ENCODE measurements at places on chromosomes 2 and 18.
A peak's percentile ranks its signal among the peaks of the same experiment; 100 is the strongest.

DNA sequence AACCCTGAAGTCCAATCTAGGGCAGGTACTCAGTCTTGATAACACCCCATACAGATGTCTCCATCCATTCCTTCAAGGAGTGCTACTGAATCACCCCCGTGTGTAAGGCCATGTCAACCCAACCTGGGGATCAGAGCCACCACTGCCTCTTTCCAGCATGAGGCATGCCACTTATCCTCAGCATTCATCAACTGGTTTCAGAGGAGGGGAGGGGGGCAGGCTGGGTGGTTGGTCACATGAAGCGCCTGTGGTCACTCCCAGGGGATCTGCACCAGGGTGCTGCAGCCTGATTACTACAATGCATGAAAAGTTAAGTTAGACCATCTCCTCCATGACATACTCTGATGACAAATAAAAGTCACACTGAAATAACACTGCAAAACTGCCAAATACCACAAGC is 65.0 kb downstream of the UXS1 start:
- DNase-seq: no peak

GRCh38 chr2:105798595-105798994 is 53.9 kb downstream of the NCK2 start:
- DNase-seq: peak; percentile 67

DNA sequence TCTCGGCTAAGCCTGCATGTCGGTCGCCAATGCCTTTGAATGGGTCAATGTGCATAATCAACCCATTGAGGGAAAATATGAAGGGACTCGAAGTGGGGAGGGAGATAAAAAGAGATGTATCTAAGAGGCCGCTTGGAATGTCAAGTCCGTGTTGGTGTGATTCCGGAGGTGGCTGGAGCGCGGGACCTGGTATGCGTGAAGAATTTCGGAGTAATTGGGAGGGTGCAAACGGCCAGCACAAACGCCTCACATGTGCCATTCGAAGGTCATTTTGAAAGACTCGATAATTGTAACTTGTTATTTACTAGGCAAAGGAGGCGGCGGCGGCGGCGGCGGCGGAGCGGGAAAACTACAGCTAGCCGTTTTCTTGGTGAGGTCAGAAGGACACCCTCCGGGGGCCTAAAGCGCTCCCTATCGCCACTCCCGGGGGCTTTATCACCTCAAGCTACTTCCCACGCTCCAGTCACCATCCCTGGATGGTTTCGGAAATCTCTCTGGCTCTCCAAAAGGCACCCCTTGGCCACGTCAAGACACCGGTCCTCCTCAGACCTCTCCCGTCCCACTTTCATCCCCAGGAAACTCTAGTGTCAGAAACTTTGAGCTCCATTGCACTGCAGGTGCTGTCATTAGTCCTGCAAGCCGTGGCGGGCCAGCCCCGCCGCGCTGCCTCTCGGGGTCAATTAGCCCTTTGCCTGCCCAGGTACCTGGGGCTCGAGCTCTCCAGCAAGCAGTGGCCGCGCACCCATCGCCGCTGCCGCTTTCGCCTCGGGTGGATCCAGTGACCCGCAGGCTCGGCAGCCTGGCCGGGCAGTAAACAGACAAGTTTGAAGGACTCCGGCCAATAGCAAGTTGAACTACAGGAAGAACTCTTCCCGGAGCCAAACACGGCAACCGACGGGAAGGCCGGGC is 1.5 kb downstream of the ERBB4 start:
- DNase-seq: no peak

GRCh38 chr2:20584399-20585358 is 66.2 kb downstream of the HS1BP3 start:
- DNase-seq: no peak

- DNase-seq: no peak
Measured at GRCh38 chr2:216475767-216476166, 22.9 kb upstream of the RPL37A start.

GRCh38 chr18:62187543-62188510 is 772 bp downstream of the RELCH start:
- peak; percentile 14 for DNase-seq

DNA sequence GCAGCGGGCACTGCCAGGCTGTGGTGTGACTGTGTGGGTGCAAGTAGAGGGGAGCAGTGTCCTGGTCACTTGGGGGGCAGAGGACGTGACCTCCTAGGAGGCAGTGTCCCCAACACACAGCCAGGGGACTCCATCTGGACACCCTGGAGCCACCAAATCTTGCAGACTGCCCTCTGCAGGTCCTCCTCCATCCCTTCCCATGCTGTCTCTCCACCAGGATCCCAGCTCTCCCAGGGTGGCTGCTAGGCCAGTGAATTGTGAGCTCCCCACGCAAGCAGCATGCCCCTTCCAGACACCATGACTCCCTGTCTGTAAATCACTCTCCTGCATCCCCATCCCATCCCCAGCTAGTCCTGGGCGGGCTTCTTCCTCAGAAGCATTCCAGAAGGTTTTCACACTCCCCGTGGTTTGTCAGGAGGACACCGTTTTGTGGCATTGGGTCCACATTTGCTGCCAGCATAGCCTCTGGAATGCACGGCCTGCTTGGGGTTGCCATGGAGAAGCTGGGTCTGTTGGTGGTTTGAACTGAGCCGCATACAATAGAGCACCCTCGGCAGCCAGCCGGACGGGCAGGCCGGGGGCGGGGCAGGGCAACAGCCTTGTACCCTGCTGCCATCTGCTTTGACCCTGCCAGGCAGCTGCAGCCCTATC is 210.7 kb downstream of the KLHL29 start:
- DNase-seq: no peak

DNA sequence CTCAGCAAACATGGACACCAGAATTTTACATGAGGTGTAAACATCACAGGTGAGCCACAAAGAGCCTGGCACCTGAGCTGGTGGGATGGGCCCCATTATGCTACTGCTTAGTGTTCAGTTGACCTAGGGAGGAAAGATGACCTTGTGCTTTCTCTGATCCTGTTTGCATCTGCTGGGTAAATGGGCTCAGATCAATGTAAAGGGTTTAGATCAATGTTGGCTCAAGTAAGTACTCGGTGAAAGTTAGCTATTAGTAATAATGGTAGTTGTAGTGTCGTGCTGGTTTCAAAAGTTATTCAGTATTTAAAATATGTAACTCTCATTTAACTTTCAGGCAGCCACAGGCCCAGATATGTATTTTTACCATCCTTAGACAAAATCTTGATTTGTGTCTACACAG is 19.8 kb downstream of the ABHD3 start:
- no peak for DNase-seq

DNA sequence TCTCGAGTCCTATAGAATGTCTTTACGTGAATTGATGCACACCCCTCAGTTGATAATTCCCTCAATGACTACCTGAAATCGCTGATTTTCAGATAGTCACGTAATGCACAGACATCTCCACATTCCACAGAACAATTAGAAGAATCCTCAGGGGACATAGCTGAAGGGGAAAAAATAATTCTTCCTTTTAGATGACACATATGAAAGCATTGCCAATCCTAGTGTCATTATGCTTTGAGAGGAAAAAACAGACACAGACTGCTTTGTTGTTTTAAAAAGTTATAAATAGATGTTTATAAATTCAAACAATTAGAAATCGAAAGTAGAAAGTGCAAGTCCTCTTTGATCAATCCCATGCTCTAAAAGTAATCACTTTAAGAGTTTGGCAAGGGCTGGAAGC is 100.6 kb upstream of the FN1 start:
- no peak for DNase-seq

GRCh38 chr2:55010149-55010591 is 40.1 kb downstream of the RTN4 start:
- peak; percentile 54 for DNase-seq

- DNase-seq: peak; percentile 58
Measured at GRCh38 chr2:203869223-203870042, 1.9 kb downstream of the CTLA4 start.

DNA sequence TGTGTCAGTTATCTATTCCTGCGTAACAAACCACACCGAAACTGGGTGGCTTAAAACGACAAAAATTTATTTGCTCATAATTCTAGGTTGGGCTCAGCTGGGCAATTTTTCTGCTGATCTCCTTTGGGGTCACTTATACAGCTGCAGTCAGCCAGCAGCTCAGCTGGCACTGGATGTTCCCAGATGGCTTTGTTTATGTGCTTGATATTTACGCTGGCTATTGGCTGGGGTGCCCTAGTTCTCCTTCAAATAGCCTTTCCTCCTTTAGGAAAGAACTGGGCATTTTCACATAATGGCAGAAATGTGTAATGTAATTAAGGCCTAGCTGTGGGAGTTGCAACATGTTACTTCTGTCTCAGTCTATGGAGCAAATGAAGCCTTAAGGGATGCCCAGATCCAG is 142.2 kb downstream of the B3GNT2 start:
- DNase-seq: no peak

DNA sequence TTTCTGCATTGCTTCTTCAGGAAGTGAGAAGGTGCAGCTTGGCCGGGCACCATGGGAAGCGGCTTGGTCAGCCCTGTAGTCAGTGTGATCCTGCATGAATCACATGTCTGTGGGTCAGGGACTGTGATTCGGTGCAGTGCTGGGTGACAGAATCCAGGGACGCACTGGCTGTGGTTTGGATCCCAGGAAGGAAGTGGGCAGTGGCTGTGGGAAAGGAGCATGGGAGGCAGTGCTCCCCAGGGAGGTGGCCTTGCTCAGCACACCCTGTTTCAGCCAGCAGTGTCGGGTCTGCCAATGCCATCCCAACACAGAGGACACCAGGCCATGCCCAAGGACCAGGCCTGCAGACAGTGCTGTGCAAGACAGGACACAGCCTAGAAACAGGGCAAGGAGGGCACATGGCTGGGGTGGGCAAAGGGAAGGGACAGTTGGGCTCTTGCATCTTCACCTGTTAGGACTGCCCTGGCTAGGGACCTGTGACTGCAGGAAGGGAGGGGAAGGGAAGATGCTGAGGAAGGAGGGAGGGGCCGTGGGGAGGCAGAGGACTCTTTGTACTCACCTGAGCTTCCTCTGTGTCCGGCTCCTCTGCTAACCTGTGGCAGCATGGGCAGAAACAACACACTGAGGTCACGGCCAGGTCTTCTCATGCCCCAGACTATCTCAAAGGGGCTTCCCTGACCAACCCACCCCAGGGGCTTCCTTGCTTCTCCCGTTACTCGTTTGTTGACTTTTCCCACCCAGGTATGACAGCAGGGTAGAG is 37.2 kb upstream of the DNMT3A start:
- DNase-seq: no peak

DNA sequence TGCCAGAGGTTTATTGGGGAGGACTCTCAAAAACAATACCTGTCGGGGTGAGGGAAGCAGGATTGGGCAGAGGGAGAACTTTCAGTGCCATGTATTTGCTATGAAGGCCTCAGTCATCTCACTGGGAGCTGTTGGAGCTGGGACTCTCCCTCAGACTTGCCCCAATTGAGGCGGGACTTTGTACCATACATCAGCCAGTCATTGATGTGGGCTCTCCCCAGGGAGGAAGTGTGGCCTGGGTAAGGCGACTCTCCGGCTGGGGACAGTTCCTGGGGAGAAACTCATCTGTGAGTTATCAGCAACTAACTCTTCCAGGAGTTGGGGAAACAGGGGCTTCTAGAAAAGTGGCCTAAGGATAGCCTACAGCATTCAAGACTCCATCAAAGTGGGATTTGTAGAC is 66.5 kb downstream of the FTCDNL1 start:
- DNase-seq: no peak

DNA sequence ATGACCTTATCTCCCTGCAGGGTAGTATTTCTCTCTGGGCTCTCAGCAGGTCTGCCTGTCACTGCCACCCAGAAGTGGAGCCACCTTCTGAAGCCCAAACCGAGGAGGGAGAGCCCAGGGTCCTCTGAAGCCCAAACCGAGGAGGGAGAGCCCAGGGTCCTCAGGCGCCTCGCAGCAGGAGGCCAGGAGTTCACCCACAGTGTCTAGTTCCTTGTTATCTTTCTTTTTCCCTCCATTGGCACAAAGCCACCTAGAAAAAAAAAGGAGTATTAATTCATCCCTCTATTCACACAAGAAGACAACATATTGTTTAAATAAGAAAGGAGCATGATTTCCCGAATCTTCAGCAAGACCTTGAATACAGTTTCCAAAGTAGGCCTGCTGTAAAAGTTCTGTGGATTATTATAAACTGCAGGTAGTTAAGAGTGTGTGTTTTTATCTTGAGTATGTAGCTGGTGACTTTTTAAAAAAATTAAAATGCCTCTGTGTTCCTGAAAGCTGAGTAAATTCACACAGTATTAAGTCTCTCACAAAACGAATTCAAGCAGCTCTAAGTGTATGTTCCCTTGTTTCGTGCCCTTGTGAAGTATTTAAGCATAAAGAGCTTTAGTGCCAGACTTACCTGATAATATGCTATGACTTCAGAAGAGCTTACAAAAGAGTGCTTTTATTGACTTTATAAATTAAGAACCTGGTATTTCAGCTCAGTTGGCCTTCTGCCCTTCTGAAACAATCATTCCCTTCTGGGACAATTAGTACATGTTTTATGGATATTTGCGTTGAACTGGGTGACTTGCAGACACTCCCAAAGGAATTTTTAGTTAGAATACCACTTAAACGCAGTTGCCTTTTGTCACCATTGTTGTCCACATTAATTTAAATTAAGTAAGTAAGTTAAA is 11.7 kb upstream of the GRHL1 start:
- no peak for DNase-seq

GRCh38 chr2:179020156-179020750 is 29.7 kb downstream of the CCDC141 start:
- peak; percentile 16 for DNase-seq

- DNase-seq: peak; percentile 39
Measured at GRCh38 chr2:239288951-239289511, 111.8 kb downstream of the HDAC4 start.

DNA sequence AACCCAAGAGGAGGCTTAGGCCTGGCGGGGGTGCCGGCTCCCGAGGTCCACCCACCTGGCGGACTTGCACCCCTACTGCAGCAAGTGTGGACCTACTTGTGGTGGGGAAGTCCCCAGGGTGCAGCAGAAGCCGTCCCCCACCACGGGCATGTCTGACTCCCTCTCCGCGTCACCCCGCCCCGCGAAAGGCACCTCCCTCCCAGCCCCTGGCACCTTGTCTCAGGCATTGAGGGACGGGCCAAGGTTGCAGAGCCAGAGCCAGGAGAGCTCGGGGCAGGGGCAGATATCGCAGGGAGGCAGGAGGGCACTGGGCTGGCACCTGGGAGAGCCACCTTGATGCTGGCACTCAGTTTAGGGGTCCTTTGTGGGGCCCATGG is 19.0 kb downstream of the CROCC2 start:
- DNase-seq: no peak

- DNase-seq: no peak
Measured at GRCh38 chr2:22855761-22856184, 529.2 kb upstream of the KLHL29 start.
